Activated CD8-positive, alpha-beta memory T cell treated with anti-CD3 and anti-CD28 coated beads for 1 hour (primary cell): ENCODE measurements at places on chromosomes 4 and X.

- DNase-seq, result no peak
Observed at GRCh38 chrX:40177489-40177888, 79.7 kb upstream of the BCOR start.

DNA sequence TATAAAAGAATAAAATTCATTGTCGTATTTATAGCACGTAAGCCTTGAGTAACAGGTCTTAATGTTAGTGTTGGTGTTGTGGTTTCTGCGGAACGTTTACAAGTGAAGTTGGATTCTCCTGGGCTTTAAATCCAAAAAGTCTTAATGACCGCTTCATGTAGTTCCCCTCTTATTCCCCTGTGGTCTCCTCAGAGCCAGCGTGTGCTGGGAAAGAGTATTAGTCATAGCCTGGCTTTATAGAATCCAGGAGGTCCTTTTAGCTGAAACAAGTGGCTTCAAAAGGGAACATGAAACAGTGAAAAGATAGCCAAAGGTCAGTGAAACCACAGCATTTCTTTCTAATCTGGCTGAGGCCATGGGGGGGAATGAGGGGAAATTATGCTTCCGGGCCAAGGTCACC lies 79.1 kb downstream of the CLCN4 start:
- no peak for DNase-seq

GRCh38 chr4:116561768-116562167 lies 523.6 kb downstream of the TRAM1L1 start:
- no peak for DNase-seq

DNA sequence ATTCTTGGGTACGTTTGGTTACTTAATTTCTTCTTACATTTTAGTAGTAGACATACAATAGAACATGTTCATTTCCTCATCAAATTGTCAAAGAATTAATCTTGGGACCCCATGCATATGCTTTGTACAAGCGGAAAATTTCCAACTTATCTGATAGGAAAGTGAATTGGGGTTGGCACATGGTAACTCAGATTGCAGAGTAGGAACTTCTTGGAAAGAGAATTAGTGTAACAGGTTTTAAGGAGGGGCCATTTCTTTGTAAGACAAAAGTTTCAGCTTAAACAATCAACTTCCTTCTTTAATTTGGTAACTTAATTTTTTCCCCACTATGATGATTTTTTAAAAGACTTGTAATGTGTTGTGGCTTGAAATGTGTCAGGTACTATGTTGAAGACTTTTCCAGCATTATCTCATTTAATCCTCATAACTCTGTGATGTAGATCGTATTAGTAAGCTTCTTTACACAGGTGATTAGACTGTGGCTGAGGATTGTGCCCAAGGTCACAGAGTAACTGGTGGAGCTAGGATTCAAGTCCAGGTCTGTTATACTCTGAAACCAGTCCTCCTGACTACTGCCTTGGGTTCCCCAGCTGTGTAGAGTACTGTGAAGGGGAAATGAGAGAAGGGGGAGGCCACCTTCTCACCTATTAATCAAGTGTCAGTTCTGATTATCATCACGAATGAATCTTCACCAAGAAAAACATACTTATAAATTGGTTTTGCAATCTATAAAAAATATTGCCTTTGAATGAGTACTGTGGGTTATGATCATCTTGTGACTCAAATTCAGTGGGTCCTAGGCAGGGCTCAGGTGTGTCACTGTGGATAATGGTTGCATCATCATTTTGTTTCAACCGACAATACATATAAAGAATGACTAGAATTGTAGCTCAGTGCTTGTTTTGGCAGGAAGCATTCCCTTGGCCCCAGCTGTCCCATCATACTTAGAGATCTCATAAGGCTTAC lies 4.3 kb downstream of the GK start:
- DNase-seq, result no peak

DNA sequence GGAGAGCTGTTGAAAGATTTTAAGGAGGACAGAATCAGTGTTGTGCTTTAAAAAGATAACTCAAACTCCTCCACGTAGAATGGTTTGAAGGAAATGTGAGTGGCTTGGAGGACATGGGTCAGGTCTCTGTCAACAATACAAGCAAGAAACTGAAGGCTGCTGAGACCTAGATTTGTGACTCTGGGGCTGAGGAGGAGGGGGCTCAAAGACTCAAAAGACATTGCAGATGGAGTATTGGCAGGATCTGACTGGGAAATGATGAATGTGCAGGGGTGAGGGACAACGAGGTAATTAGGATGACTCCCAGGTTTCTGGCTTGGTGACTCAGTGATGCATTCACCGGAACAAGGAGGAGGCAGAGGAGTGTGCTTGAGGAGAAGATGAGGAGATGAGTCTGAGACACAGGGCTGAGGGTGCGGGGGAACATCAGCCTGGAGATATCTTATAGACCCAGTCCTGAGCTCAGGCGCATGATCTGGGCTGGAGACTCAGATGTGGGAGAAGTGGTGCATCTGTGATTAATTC lies 3.3 kb upstream of the RPS4X start:
- DNase-seq, result no peak

GRCh38 chr4:75514949-75515612 lies 808 bp downstream of the THAP6 start:
- DNase-seq, result no peak

DNA sequence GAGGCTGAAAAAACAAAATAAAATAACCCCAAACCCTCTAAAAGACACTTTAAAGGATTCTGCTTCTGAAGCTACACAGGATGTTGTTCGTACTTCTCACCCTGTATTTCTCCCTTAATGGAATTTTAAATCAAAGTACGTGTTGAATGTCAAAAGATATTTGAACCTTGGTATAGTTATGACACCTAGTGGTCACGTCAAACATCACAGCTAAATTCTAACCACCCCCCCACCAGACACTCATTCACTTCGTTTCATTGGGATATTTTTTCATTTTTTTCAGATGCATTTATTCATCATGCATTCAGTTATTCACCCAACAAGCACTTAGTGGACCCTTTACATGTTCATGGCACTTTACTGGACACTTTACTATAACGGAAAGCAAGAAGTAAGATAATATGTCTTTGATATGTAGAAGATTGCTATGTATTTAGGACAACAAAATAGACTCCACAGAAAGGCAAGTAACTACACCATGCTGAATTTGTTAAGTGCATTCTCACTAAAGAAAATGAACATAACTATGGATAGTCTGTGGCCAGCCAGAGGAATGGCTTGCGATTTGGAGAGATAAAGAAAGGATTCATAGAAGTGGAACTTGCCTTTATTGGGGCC lies 62.5 kb upstream of the GPR174 start:
- DNase-seq, result no peak

DNA sequence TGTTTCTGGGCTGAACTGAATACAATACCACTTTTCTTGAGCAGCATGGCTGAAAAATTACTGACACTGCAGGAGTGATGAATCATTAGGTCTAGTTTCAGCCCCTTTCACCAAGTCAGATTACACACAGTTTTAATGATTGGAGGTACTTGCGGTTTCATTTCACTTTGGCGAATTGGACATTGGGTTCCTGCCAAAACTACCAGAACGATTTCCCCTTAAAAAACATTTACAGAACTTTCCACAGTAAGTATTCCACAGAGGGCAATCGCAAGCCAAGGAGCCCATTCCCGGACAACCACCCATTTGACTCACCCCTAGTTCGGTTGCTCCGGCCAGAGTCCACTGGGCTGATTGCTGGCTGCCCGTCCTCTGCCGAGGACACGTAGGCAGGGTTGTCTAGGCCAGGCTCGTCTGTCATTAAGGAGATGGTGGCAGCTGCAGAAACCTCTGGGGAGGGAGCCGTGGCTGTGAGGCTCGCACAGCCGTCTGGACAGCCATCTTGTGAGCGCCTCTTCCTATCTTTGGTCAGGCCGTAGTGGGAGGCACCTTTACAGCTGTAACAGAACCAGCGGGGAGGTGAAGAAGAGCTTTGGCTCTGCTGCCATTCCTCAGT lies 83.5 kb downstream of the LNX1 start:
- no peak for DNase-seq

GRCh38 chrX:78603908-78604307 lies 55.2 kb downstream of the RTL3 start:
- no peak for DNase-seq

- no peak for DNase-seq
Observed at GRCh38 chr4:112889619-112890527, 159.6 kb upstream of the ANK2 start.

GRCh38 chr4:159272273-159273140 lies 169.6 kb downstream of the RAPGEF2 start:
- no peak for DNase-seq

DNA sequence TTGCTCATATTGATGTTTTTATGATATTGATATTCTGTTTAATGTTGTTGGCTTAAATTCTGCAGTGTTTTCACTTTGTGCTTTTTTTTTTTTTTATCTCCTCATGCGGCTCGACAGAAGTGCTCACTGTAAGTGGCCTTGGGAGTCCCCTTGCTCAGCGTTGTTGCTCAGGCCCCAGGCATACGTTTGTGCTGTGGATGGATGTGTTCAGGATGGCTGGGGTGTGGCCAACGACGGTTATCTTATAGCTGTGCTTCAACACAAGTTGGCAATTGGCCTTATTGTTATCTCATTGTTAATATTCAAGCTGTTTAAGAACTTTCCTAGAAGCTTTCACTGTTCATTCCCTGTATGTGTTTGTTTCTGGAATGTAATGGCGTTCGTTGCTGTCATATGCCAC lies 36.4 kb upstream of the CLCN4 start:
- DNase-seq, result no peak

GRCh38 chr4:86155766-86156165 lies 204.1 kb downstream of the MAPK10 start:
- DNase-seq, result no peak

GRCh38 chr4:145912376-145912775 lies 26.2 kb downstream of the ZNF827 start:
- DNase-seq, result no peak

GRCh38 chr4:13126976-13127910 lies 356.9 kb downstream of the RAB28 start:
- no peak for DNase-seq

DNA sequence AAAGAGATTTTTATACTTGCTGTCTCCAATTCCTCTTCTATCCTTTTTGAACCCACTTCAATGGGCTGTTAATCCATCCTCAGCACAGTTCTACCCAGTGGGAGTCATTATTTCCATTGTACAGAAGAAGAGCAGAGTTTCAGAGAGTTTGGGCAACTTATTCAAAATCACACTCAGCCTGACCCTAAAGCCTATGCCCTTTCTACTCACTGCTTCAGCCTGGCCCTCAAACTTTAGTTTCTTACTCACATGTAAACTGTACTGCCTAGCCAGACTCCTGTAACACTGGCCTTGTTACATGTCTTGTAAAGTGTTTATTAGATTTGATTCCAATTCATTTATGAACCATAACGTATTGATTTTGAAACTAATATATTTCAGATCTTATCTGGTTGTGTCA lies 25.1 kb upstream of the USO1 start:
- no peak for DNase-seq

- no peak for DNase-seq
Observed at GRCh38 chr4:113823291-113823659, 61.7 kb upstream of the CAMK2D start.

GRCh38 chrX:153878969-153879653 lies 6.9 kb downstream of the L1CAM start:
- DNase-seq, result no peak

- DNase-seq, result no peak
Observed at GRCh38 chr4:80831383-80832361, 198.8 kb upstream of the BMP3 start.

DNA sequence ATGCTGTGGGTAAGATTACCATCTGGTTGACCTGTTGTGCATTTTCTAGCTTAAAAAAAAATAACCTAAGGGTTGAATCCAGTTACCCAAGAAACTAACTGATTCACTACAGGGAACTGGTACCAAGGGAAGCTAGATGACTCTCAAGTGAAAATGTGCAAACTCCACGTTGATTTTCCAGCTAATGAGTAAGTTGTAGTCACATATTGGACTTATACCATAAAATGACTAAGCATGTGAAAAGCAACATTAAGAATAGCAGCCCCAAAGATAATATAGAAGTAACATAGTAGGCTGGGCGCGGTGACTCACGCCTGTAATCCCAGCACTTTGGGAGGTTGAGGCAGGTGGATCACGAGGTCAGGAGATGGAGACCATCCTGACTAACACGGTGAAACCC lies 270.9 kb downstream of the SPRY1 start:
- no peak for DNase-seq

GRCh38 chr4:123449362-123449761 lies 52.8 kb downstream of the SPRY1 start:
- no peak for DNase-seq

GRCh38 chr4:150297861-150298474 lies 219.7 kb downstream of the DCLK2 start:
- DNase-seq, result no peak

DNA sequence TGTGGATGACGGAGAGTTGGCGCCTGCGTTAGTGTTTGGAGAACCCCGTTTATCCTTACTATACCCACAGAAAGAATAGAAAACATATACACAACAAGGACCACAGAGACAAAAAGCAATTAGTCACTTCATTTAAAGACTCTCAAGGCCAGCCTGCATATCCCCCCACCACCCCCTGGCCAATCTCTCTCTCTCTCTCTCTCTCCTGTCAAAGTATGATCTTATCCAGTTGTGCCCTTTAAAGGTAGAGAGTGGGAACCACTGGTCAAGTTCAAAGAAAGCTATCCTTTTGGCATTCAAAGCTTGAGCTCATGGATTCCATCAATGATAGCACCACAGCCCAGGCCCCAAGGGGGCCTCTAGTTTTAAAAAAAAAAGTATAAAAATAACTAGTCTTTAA lies 180.3 kb upstream of the MBNL3 start:
- DNase-seq, result no peak

GRCh38 chr4:141962486-141962885 lies 326.1 kb downstream of the IL15 start:
- no peak for DNase-seq

DNA sequence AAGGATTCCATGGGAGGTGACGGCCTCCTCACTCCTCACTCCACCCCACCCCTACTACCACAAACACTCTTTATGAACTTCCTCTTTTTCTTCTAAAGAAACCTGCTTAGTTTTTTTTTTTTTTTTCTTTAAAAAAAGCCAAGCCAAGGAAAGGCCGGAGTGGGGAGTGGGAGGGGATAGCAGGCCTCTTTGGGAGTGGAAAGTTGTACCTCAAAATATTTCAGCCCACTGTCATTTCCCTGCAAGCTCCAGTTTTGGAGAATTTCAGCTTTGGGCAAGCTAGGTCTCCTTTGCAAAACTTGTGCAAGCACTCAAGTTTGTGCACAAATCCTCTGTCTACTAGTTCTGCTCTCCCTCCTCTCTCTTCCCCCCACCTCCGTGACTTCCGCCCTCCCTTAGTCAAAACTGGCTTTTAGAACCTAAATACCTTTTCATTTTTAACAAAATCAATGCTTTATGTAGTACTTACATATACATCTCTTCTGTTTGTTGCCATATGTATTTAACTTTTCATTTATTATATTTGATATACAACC lies 512 bp upstream of the ANTXR2 start:
- DNase-seq, result no peak

DNA sequence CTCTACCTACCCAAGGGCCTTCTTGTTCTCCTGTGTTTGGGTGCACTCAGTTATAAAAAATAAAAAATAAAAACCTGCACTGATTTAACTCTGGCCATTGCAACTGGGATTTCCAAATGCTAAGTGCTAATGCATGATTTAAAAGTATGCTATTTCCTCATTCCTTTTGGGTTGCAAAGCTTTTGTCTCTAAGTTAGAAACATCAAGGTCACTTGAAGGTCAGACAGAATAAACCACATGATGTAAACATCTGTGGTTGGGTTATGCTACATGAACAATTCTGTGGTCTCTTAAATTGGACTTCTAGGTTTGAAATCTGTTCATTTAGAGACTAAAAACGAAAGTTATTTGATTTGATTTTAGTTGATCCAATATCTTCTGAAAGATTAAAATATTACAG lies 1547.4 kb upstream of the TENM3 start:
- no peak for DNase-seq

- DNase-seq, result no peak
Observed at GRCh38 chr4:4415107-4415805, 28.4 kb downstream of the NSG1 start.
